Activated T-cell treated with anti-CD3 and anti-CD28 coated beads for 1 hour (primary cell): ENCODE measurements at places on chromosomes 6 and 20.

DNA sequence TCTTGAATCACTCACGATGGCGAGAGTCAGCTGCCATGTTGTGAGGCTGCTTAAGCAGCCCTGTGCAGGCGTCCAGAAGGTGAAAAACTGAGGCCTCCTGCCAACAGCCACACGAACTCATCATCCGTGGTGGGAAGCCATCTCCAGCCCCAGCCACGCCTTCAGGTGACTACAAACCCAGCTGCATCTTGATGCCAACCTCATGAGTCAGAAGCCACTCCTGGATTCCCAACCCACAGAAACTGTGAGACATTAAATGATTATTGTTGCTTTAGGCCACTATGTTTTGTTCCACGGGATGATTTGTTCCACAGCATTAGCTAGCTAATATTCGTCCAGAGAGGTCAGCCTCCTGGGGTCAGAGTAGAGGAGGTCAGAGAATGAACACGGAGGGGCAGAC lies 80.5 kb downstream of the SNX5 start:
- DNase-seq: no peak

- DNase-seq: no peak
These were observed 49.7 kb downstream of the GOPC start for GRCh38 chr6:117552618-117553017.

- no peak for DNase-seq
These were observed 45.3 kb upstream of the NRSN1 start for GRCh38 chr6:24080711-24081110.

DNA sequence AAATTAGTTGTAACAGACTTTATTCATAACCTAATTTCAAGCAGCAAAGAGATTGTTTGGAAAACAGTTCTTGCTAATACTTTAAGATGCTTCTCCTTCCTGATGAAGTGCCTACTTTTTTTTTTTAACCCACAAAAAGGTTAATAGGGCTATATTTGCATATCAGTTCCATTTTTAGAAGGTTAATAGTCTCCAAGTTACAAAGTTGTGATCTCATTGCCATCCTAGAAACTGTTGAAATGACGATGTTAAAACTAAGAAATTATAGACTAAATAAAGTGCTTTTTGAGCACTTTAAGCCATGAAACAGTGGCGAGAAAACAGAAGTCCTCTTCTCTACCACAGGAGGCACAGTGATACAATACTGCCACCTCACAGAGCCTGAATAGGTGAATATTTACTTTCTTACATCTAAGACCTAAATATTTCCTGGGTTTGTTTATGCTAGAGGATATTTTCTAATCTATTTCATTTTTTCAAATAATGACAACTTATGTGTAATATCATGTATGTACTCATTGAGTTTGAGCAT lies 5.3 kb downstream of the RNF144B start:
- no peak for DNase-seq

DNA sequence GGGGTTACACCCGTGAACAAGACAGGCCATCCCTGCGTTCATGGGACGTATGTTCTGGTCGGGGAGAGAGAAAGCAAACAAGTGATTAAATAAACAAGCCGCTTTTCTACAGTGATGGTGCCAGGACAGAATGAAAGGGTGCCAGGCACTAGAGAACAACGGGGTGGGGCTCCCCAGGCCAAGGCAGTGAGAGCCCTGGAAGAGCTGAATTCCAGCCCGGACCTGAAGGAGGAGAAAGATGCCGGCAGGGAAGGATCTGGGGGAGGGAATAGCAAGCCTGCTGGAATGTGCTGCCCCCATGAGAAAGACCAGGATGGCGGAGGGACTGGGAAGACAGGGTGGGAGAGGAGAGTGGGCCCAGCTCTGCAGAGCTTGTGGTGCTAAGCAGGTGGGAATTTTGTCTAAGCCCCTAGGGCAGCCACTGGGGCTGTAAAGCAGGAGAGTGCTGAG lies 7.5 kb downstream of the SNAI1 start:
- DNase-seq: no peak

- no peak for DNase-seq
These were observed 208.8 kb downstream of the TSHZ2 start for GRCh38 chr20:53180928-53181362.

- DNase-seq: no peak
These were observed 68.1 kb upstream of the TXNDC5 start for GRCh38 chr6:7978736-7979135.

GRCh38 chr20:57840504-57841296 lies 130.9 kb upstream of the PMEPA1 start:
- DNase-seq: no peak

DNA sequence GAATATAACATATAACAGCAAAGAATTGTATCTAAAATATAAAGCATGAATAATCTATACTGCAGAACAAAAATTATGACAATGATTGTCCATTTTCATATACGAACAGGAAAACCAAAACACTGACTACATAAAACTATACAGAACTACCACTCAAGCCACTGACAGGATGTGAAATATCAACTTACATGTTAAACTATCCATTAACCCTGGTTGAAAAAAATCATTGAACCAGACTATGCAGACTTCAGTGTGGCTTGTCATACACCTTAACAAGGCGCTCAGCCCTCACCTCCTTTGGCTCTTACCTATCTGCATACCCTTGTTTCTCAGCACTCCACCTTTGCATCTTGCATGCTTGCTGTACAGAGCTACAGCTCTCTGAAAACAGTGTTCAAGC lies 34.9 kb downstream of the ASCC3 start:
- no peak for DNase-seq

DNA sequence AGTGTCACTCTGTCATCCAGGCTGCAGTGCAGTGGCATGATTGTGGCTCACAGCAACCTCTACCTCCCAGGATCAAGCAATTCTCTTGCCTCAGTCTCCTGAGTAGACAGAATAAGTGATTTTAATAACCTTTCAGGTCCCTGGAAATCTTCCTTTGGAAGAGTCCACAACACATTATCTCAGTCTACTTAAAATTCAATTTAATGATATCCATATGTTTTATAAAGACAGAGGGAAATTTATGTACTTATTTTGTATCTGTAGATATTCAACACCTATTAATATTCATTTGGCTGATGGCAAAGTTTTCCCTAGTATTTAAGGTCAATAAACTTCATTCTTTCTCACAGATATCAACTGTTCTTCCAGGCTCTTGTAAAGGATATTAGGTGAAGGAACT lies 881.4 kb upstream of the GJE1 start:
- DNase-seq: no peak

GRCh38 chr6:71034563-71035345 lies 77.9 kb upstream of the B3GAT2 start:
- no peak for DNase-seq

DNA sequence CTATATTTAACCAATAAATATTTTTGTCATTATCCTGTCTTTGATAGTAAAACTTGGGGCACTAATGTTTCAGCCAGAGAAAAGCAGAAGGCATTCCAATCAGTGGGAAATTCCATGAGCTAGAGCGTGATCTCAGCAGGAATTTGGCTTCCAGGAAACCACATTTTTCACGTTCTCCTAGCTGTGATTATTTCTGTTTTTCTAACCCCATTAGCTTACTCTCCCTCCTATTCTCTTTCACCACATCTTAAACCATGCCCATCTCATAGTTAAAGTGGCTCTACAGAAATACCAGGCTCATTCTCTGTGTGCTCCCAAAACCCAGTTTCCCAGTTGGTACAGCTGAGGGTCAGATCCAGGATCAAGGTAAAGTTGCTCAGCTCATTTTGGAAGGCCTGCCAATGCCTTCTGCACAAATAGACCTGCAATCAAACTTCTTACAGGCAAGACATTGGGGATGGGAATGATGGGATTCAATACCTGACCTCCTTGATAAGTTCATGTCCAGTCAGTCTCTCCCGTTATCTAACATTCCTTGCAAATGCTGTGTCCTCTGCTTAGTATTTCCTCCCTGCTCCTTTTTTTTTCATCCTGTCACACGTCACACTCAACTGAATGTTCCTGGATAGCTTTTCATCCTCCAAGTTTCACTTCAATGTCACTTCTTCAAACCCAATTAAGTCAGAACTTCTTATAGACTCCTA lies 33.1 kb upstream of the TMEM30A start:
- no peak for DNase-seq

DNA sequence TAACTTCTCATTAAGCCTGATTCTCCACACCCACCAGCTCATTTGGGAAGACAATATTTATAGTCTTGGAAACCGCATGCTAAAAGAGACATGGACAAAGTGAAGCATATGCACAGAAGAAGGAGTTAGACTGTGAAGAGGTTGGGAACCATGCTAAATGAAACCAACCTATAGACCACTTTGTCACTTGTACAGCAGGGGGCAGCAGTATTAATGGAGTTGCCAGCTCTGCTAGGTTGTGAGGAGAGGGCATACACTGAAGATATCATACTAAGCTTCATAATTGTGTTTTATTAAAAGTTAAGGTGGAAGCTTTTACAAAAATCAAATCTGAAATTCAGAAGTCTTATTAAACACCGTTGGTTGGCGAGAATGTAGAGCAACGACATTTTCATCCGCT lies 38.3 kb upstream of the HMGCLL1 start:
- DNase-seq: no peak

DNA sequence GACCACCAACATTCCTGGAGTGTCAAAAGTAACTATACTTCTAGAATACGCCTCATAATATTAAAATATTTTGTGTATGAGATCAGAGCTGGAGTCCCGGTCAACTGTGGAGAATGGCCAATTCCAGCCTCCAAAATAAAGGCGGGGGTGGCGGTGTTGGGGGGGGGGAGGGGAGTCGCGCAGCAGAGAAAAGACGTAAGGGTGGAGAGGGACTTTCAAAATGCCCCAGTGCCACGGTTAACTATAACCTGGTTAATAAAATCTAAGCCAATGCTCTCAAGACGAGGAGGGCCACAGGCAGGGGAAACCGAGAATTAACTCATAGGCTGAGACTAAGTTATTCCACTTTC lies 1.3 kb downstream of the NUP153 start:
- DNase-seq: no peak

GRCh38 chr6:115310156-115310555 lies 750.5 kb downstream of the FRK start:
- no peak for DNase-seq

GRCh38 chr6:47261191-47261590 lies 48.5 kb downstream of the TNFRSF21 start:
- DNase-seq: no peak
